Substantia nigra (tissue), 51 donors: ENCODE measurements at places on chromosomes 7 and 10.

- DNase-seq, result no peak
These were observed 120.4 kb upstream of the RAB11FIP2 start for GRCh38 chr10:118167056-118167700.

DNA sequence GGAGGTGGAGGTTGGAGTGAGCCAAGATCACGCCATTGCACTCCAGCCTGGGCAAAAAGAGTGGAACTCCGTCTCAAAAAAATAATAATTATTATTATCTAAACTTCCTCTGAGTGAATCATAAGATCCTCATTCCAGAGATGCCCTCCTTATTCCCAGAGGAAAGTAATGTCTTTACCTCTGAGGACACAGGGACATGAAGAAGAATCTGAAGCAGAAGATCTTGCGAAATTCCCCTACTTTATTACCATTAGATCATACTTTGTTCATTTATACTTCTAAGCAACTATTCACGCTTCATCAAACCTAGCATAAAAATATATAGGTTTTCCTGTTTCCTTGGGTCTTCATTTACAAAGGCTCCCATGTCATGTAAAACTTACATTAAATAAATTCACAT lies 143.1 kb downstream of the ETV1 start:
- no peak for DNase-seq

DNA sequence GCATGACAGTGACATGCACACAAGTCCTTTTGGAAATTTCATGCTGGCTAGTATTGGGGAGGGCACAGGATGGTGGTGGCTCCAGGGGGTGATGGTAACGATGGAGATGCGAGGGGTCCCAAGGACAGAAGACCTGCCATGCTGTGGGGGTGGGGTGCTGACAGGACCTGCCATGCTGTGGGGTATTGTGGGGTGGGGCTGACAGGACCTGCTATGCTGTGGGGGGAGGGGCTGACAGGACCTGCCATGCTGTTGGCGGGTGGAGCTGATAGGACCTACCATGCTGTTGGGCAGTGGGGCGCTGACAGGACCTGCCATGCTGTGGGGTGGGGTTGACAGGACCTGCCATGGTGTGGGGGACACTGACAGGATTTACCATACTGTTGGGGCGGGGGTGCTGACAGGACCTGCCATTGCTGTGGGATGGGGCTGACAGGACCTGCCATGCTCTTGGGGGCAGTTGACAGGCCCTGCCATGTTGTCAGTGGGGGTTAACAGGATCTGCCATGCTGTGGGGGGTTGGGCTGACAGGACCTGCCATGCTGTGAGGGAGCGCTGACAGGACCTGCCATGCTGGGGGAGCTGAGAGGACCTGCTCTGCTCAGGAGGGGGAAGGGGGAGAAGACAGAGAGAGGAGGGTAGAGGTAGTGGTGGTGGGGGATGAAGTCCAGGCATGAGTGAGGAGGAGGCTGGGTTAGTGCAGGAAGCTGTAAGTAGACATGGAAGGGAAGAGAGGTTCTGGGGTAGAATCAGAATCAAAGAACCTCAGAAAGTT lies 36.2 kb upstream of the RET start:
- no peak for DNase-seq

- no peak for DNase-seq
These were observed 480.3 kb upstream of the POT1 start for GRCh38 chr7:125409921-125410320.

DNA sequence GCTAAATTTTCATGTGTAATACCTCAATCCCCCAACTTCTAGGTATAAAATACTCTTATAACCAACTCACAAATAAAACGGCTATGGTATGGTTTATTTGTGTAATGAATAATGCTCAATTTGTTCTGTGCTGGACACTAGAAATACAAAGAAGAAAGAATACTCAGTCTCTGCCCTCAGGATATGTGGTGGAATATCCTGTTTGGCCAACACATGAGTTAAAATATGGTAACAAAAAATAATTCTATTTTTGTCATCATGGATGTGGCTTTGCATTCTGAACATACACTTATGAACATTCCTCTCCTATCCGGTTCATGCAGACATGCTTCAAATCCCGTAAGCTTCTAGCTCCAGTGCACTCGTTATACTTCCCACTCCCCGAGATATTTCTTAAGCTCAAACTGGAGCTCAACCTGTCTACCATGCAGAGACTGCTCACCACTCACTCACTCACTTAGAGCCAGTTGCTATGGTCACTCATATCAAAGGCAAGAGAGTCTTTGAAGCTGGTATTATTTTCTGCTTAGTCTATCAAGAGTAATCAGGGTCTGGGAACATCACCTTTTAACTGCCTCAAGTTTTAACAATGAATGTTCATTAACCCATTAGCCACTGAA lies 53.8 kb upstream of the SLC16A12 start:
- no peak for DNase-seq

- no peak for DNase-seq
These were observed 33.1 kb downstream of the NUDT1 start for GRCh38 chr7:2275101-2275500.

- no peak for DNase-seq
These were observed 8.2 kb downstream of the COL26A1 start for GRCh38 chr7:101370836-101371235.

DNA sequence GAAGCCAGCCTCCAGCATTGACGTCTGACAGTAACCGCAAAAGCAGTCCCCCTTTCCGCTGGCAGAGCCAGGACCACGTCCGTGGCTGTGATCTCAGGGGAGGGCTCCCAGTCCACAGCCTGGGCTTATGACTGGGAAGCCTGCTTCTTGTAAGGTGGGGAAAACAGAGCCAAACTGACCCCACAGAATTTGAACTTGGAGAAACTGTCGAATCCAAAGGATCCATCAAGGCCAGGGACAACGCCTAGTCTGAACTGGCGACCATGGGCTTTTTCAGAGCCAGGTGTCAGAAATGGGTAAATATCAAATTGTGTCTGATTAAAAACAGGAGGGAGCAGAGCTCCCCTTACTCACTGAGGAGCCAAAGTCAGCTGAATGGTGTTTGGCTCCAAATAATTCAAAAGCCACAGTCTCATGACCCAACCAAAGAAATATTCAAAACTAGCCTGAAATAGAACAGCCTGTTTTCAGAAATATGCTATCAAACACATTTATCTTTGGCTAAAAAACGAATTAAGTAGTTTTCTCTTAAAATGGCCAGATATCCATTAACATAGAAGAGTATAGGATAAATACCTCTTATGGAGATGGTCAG lies 751.4 kb upstream of the GALNT17 start:
- no peak for DNase-seq

- no peak for DNase-seq
These were observed 321.2 kb downstream of the PTPRN2 start for GRCh38 chr7:158266426-158266816.

DNA sequence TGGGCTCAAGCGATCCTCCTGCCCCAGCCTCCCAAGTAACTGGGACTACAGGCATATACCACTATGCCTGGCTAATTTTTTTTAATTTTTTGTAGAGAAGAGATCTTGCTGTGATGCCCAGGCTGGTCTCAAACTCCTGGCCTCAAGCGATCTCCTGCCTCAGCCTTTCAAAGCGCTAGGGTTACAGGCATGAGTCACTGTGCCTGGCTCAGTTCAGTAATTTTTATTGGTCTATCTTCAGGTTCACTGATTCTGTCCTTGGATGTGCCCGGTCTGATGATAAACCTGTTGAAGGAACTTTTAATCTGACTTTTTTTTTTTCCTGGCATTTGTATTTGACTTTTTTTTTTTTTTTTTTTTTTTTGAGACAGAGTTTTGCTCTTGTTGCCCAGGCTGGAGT lies 40.1 kb upstream of the STRIP2 start:
- DNase-seq, result no peak

DNA sequence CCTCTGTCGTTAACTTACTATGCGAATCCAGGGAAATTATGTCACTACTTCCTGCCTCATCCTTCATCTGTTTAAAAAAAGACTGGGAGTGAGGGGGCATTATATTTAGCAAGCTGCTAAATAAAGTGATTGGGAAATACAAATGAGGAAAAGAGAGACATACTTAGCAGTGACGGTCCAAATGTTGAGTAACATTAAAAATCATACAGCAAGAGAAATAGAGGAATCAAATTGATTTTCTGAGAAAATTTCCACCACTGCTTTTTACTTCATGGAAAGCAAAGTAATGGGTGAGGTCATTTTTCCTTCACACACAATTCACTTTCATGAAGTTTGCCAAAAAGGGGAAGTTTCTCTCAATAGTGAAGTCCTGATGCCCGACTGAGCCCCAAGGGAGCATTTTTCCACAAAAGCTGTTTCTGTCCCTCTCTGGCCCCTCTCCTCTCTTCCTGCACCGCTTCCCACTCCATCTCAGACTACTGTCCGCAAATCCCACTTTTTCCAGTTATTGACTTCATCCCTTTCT lies 61.9 kb upstream of the ADO start:
- no peak for DNase-seq

DNA sequence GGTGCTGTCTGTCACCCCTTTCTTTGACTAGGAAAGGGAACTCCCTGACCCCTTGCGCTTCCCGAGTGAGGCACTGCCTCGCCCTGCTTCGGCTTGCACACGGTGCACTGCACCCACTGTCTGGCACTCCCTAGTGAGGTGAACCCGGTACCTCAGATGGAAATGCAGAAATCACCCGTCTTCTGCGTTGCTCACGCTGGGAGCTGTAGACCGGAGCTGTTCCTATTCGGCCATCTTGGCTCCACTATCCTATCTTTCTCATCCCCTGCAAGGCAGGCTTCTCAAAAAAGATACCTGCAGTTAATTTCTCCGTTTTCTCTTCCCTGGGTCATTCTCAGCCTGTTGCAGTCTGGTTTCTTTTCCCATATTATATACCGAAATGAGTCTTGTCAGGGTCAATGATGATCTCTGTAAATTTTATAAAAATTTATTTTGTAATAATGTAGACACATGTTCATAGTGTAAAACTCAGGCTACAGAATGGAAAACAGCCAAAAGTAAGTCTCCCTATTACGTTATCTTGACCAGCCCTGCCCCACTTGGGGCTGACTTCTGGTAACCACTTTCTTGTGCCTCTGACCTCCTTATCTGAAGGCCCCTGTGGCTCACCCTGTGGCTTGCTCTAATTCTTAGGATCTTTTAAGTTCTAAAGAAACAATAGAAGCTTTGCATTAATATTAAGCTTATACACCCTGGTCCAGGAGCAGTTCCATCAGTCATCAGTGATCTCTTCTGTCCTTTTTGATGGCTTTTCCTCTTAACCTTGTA lies 20.7 kb downstream of the BLVRA start:
- DNase-seq, result no peak

DNA sequence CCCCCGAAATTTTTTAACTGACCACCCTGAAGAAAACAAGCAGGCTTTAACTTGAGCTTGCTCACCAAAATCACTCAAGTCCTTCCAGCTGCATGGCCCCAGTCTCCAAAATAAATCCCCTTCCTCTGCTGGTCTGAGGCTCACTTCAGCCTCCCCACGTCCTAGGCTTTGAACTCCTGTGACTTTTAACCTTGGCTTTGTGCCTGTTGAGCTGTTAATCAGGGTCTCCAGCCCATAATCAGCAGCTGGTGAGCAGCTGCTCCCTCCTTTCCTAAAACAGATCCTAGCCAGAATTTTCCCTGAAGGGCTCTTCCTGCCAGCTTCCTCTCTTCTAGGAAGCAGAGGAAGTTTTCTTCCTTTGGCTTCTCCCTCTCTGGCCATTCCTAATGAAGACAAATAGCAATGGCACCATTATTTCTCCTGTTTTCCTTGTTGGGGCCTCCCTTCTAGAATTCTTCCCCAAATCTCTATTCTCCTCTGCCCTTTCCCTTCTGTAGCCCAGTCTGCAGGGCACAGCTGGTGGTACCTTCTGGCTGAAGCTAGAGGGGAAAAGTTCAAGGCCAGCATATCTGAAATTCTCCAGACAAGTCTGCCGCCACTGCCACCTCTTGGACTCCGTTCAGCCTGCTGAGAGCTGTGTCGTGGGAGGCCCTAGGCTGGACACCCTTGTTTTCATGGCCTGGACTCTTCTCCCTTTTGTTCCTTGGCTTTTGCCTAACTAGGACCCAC lies 152.1 kb downstream of the NOC3L start:
- no peak for DNase-seq
